ENCODE measurements at places on chromosomes 6 and 20.

GRCh38 chr6:10719296-10719963 lies 3.4 kb upstream of the TMEM14C start:
- no peak for DNase-seq

- no peak for DNase-seq
Observed at GRCh38 chr6:164039954-164040375, 625.4 kb downstream of the QKI start.

- DNase-seq: no peak
Observed at GRCh38 chr6:1599469-1599868, 10.2 kb upstream of the FOXC1 start.

GRCh38 chr6:131724114-131724513 lies 13.3 kb upstream of the CTAGE9 start:
- DNase-seq: no peak

DNA sequence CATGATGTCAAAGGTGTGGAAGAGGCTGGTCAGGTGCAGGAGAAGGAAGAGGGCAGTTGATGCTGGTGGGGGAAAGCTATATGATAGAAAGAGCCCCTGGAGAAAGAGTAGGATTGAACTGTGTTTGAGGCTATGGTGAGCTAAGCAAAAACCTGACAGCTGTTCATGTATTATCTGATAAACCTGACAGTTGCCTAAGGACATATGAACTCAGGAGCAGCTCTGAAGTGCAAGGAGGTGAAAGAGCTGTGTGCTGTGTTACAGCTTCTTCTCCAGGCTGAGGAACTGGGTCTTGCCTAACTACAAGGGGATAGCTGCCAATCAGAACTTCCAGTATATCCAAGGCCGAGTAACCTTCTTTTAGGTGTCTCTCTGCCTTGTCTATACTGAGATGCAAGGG lies 81.8 kb downstream of the LCA5 start:
- DNase-seq: no peak

DNA sequence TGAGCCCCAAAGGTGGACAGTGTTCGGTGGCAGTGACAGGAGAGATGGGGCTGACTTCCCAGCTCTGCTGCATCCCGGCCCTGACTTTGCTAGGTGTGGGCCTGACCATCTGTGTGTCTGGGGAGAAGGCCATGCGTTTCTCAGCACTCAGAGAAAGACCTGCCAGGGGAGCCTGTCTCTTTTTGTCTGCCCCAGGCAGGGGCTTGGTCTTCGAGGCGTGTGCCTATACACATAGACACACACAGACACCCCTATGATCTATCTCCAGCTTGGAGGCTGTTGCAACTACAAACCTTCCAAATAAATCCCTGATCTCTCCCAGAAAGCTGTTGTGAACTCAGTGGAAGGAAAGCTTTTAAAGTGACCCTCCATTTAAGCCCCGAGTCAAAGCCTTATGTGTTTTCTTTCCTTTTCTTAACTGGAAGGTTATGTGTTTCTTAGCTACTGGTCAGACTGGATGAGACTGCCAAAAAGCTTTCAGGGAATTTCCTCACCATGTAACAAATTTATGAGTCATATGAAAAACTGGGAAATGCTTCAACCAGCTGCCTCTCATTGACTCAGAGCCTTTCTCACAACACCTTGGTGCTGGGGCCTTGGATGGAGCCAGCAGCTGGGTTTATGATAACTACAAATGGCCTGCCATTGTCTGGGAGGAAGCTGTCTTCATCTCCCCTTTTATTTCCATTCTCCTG lies 102.6 kb downstream of the CDC5L start:
- DNase-seq: no peak

DNA sequence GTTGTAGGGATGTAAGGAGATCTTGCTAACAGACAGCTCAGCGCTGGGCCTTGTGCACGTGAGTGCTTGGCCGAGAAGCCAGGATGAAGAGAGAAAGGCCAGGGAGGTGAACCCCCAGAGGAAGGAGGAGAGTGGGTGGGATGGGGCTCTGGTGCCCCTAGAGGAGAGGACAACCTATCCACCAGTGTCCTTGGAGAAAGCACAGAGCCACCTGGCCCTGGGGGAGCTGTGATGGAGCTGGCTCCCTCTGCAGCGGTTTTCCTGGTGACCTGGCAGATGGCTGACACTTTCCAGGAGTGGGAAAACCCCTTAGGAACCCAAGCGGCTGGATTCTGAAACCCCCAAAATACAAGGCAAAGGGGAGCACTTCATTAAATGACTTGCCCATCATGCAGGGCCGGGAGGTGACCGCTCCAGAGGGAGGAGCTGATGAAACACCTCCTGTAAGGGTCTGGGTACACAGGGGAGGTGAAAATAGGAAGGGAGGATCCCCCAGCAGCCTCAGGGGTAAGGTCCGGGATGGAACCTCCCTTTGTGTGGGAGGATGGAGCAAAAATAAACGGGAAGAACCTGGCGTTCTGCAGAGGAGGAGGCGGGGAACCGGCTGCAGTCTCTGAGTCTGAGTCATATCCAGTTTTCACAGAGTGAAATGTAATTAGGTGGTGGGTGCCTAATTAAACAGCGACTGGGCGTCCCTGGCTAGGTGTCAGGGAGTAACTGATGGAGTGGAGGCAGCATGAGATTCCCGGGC lies 80.4 kb downstream of the SULF2 start:
- no peak for DNase-seq

- no peak for DNase-seq
Observed at GRCh38 chr20:3479759-3480615, 9.2 kb downstream of the ATRN start.

- DNase-seq: no peak
Observed at GRCh38 chr6:28207510-28208110, 17.5 kb upstream of the ZSCAN9 start.

DNA sequence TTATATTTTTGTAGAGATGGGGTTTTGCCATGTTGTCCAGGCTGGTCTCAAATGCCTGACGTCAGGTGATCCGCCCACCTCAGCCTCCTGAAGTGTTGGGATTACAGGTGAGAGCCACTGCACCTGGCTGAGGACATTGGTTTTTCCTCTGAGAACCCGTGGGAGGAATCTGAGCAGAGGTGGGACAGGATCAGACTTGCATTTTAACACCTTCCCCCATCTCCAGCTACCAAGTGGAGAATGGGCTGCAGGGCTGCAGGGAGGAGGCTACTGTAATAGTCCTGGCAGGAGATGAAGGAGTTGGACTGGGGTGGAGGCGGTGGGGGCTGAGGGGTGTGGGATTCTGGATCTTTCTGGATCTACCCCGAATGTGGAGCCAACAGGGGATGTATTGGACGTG lies 24.5 kb downstream of the FAM110A start:
- DNase-seq: no peak

- DNase-seq: no peak
Observed at GRCh38 chr6:88722686-88723085, 240.7 kb downstream of the RNGTT start.

GRCh38 chr6:137414599-137414998 lies 79.6 kb downstream of the OLIG3 start:
- no peak for DNase-seq

DNA sequence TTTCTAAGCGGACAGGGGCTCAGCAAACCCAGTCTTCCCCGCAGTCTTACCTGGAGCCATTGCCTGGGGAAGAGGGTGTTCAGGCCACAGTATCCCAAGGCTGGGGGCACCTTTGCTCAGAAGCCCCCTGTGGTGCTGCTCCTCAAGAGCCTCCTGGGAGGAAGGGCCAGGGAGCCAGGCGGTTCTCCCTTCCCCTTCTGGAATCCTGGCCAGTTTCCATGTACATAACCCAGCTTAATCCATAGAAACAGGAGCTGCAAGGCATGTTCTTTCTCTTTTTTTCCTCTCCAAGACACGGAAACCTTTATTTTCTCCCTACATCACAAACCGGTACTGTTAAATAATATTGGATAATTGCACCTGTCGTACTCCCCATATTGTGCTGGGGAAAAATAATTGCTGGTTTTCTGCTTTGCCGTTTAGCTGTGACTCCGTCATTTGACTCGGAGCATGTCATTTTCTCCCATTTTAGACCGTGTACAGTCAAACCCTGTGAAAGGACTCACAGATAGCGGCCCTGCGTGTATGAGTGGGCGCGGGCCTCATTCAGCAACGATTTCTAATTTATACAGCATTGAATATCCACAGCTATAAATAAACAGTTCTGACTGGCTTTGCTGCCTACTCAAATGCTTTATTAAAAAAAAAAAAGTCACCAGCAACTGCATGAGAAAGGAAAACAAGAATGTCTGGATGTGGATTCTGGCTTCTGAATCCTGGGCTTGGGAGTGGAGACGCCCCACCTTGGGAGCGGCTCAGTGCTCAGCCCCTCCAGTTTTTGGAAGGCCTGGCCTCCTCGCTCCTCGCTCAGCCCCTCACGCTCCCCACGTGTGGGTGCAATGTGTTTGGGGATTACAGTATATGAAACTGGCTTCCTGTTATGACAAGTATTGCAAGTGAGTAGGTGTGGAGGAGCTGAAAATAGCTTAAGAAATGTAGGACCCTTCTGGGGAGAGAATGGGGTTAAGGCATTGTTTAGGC lies 67.3 kb downstream of the ADTRP start:
- DNase-seq: no peak

- no peak for DNase-seq
Observed at GRCh38 chr6:19413323-19413722, 423.8 kb upstream of the ID4 start.

DNA sequence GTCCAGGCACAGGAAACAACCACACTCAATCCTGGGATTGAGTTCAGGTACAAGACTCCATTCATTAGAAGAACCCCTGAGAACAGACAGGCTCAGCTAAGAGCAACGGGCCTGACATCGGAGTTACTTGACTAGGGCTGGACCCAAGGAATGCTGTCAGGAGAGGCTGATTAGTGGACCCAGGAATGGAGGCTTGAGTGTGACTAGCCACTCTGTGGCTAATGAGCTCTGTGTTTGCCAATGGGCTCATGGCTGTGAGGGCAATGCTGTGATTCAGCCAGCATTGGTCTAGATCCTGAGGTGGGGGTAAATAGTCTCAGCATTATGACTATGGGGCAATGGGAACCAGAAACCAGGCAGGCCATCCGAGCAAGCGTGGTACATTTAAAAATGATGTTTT lies 71.8 kb downstream of the RIOK1 start:
- DNase-seq: no peak

- no peak for DNase-seq
Observed at GRCh38 chr6:28401172-28401571, 1.6 kb upstream of the ZSCAN12 start.

- DNase-seq: no peak
Observed at GRCh38 chr6:41336824-41337223, 1.4 kb downstream of the NCR2 start.

GRCh38 chr6:22436134-22436533 lies 133.2 kb upstream of the HDGFL1 start:
- DNase-seq: no peak

DNA sequence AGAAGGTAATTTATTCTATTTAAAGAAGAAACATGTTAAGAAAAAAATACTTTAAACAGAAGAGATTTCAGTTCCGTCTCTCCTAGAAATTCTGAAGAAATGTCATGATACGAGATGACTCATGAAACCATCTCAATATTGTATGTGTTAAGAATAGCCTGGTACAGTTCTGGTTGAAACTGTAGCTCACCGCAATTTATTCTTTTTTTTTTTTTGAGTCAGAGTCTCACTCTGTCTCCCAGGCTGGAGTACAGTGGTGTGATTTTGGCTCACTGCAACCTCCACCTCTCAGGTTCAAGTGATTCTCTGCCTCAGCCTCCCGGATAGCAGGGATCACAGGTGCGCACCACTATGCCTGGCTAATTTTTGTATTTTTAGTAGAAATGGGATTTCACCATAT lies 103.3 kb downstream of the ARHGAP18 start:
- DNase-seq: no peak

DNA sequence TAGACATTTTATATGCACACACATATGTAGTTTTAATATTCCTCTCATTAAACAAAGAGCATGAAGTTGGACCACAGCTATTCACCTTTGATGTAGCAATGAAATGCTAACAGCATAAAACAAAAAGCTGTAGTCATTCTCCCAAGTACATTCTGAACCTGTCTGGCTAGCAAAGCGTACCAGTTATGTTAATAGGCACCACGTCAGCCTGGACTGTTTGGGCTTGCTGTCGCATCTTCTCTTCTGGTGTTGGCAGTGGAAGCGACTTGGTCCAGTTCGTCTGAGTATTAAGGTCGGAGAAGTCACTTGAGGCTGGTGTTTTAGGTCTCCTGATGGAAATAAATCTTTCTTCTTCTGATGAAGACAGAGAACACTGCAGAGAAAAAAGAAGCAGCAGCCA lies 42.8 kb downstream of the HEBP2 start:
- no peak for DNase-seq

- DNase-seq: no peak
Observed at GRCh38 chr6:43494321-43494720, 15.8 kb downstream of the LRRC73 start.

DNA sequence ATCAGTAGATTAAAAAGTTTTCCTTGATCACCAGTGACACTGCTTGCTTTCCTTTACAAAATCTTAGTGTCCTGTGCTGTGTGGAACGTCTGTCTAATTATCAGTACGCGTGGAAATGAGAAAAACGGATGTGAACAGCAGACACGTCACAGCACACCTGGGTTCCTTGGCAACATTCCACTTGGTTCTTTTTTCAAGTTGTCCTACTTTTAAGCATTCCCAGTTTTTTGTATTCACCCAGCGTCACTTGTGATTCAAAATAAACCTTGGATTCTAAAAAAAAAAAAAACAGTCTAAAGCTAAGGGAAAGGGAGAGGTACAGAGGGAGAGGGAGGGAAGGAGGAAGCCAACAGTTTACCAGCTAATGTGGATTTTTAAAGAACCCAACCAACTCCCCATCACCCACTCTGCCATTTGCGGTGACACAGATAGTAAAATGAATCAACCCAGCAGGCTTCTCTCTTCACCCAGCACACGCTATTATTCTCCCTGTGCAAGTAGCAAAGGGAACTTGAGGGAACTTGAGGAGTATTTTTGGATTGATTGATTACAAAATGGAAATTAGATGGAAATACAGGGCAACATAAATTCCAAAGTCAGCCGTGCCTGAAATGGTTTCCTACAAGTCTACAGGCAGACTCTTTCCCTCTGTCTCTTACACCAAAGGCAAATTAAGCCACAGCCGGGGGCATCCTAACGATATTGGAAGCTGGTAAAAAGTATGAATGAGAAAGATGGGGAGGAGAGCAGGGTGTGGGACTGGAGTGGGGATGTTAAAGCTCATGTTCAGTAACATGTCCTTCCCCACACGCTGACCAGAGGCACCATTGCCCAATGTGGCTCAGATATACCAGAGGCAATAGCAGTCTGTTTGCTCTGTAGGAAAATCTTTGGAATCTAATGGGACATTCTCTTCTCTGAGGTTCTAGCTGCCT lies 129.8 kb downstream of the SASH1 start:
- DNase-seq: no peak

GRCh38 chr6:8858854-8859331 lies 423.5 kb upstream of the SLC35B3 start:
- DNase-seq: no peak

GRCh38 chr6:77463861-77464494 lies 687 bp upstream of the HTR1B start:
- peak; percentile 24 for DNase-seq

- DNase-seq: no peak
Observed at GRCh38 chr6:156974830-156975261, 197.7 kb downstream of the ARID1B start.

- DNase-seq: no peak
Observed at GRCh38 chr20:51440589-51440988, 101.9 kb downstream of the NFATC2 start.

- DNase-seq: no peak
Observed at GRCh38 chr6:2752477-2753109, 1.9 kb upstream of the MYLK4 start.

All from progenitor cell of endocrine pancreas (in vitro differentiated cells).